WTC11 (cell line): ENCODE measurements at places on chromosomes 16 and 17. TPM values are rescaled to one million over a fixed set of nuclear protein-coding genes. Genes with fewer than 3 reads are reported as not detected.

PYCARD gene
- 35.2 to 45.5 TPM (median 42.4 TPM) in 3 replicates for total RNA-seq

IL34 gene
- 6.0 to 8.8 TPM (median 7.5 TPM) in 3 replicates for total RNA-seq

FA2H gene
- 6.0 to 10.9 TPM (median 6.6 TPM) in 3 replicates for total RNA-seq

TPSB2 gene
- total RNA-seq, result 0.18 to 0.44 TPM in 2 of 3 replicates, not detected in the other

SNAI3 gene
- total RNA-seq, result 8.0 to 9.4 TPM (median 9.1 TPM) in 3 replicates

DNA sequence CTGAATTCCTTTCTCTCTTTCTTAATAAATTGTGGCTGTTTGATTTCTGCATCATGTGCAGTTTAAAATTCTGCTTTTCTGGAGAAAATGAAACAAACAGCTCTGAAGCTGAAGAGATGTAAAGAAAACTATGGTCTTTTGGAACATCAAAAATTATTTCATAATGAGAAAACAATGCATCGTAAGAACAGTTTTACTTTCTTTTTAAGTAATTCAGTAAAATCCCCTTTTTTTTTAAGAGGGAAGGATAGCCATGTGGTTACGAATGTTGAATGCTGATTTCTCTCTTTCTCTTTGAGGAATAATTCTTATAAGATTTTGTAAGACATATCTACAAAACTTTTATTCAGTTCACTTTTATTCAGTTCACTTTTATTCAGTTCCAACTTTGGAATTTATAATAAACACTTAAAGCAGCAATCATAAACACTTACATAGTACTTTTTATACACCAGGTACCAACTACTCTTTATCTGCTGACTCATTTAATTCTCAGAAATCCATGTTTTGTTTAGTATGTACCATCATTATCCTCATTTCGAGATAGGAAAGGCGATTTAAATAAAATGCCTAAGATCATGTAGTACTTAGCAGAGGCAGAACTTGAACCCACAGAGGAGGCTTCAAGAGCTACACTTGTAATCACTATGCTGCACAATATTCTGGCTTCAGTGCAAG is 26.6 kb downstream of the CNTNAP4 start:
- H3K27ac ChIP-seq, result no peak overlapping the region
- H3K4me1 ChIP-seq, result no peaks in the 10 kb centered on the region
- DNase-seq, result no peak
- H3K27me3 ChIP-seq, result no peaks in the 10 kb centered on the region; the same call in 1 of the 2 replicates

DNA sequence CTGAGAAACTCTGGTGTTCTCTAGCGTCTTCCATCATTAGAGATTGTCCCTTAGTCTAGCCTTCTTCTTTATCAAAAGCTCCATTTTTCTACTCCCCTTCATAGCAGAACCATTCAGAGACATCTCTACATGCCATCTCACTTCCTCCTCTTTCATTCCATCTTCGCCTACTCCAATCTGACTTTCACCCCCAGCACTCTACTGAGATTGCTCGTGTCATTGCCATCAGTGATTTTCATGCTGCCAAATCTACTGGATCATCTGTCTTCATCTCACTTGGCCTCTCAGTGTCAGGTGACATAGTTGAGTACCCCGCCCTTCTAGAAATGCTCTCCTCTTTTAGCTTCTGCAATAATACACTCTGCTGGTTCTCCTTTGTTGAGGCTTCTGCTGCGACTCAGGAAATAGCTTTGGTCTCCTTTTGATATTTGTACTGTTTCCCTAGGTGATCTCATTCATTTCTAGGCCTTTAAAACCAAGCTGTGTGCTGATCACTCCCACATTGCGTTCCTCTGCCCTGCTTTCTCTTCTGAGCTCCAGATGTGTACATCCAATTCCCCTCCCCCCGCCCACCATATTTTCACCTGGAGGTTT is 119.1 kb downstream of the FTO start:
- no peak overlapping the region for H3K27ac ChIP-seq
- H3K4me1 ChIP-seq, result peaks cover 6% of the 10 kb centered on the region; the same call in 1 of the 2 replicates
- H3K36me3 ChIP-seq, result peaks cover 8% of the 10 kb centered on the region; the same call in 1 of the 2 replicates
- no peak for DNase-seq
- no peak overlapping the region for H3K4me3 ChIP-seq

- H3K4me3 ChIP-seq, result no peak overlapping the region
- H3K27me3 ChIP-seq, result peaks cover 18% of the 10 kb centered on the region
- H3K36me3 ChIP-seq, result no peaks in the 10 kb centered on the region
- H3K27ac ChIP-seq, result no peak overlapping the region
These were observed 11.0 kb upstream of the BBS2 start for GRCh38 chr16:56530872-56531271.

- peak overlapping the region; percentile 40; the same call in 1 of the 2 replicates for H3K4me3 ChIP-seq
- DNase-seq, result peak; percentile 93
- peaks cover 7% of the 10 kb centered on the region for H3K27me3 ChIP-seq
- H3K27ac ChIP-seq, result no peak overlapping the region
- H3K4me1 ChIP-seq, result peaks cover 6% of the 10 kb centered on the region
- no peaks in the 10 kb centered on the region for H3K36me3 ChIP-seq
These were observed 3.9 kb downstream of the KRT12 start for GRCh38 chr17:40862985-40863733.

NEUROD2 gene
- total RNA-seq, result not detected in 3 replicates

GRCh38 chr16:79283578-79283977 is 317.0 kb downstream of the MAF start:
- no peak for DNase-seq
- no peak overlapping the region for H3K4me3 ChIP-seq
- no peaks in the 10 kb centered on the region for H3K36me3 ChIP-seq
- H3K4me1 ChIP-seq, result peaks cover 41% of the 10 kb centered on the region
- H3K27me3 ChIP-seq, result no peaks in the 10 kb centered on the region

C17orf107 gene
- total RNA-seq, result 8.2 to 8.7 TPM (median 8.7 TPM) in 3 replicates

- DNase-seq, result no peak
- H3K4me3 ChIP-seq, result no peak overlapping the region
- no peak overlapping the region for H3K27ac ChIP-seq
- peaks cover 3% of the 10 kb centered on the region for H3K4me1 ChIP-seq
- no peaks in the 10 kb centered on the region for H3K27me3 ChIP-seq
- no peaks in the 10 kb centered on the region for H3K36me3 ChIP-seq
These were observed 5.9 kb upstream of the SSTR5 start for GRCh38 chr16:1066584-1067172.

DNA sequence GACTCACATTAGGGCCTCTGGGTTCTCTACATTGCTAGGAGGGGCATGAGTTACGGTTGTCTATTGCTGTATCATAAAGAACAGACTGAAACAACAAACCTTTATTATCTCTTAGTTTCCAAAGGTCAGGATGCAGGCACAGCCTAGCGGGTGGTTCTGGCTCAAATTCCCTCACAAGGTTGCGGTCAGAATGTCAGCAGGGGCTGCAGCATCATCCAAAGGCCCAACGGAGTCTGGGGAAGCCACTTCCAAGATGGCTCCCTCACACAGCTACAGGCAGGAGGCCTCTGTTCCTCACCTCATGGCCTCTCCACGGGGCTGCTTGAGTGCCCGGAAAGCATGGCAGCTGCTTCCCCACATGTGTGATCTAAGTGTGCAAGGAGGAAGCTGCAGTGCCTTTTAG is 29.6 kb upstream of the ZFPM1 start:
- H3K4me1 ChIP-seq, result no peaks in the 10 kb centered on the region
- DNase-seq, result no peak
- H3K27ac ChIP-seq, result no peak overlapping the region
- no peak overlapping the region for H3K4me3 ChIP-seq
- no peaks in the 10 kb centered on the region; the same call in 1 of the 2 replicates for H3K27me3 ChIP-seq
